ENCODE measurements at places on chromosomes 4 and X.

GRCh38 chrX:130680164-130681035 lies 222.6 kb downstream of the ENOX2 start:
- DNase-seq: no peak

- no peak for DNase-seq
Measured at GRCh38 chr4:125501090-125501489, 186.3 kb downstream of the FAT4 start.

DNA sequence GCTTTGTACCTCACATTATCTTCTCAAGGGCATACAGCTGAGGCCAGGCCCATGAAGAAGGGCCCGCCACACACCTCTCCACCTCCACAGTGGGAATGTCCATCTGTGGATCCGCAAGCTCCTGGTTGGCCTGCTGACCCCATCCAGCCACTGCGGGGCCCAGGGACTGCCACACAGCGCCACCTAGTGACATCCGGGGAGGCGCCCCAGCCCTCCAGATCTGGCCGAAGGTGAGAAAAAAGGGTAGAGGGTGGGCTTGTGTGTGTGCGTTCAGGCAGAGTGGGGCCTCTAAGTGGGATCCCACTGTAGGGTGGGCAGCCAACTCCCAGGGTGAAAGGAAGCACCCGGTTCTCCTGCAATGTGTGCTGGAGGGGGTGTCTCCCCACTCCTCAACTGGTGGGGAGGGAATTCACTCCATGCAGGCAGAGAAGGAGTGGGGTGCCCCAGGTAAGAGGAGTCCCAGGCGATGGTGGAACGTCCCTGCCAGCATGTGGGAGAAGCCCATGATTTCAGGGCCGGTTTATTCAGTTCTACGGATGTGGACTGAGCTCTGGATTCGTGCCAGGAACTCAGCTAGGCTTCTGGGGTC lies 117.3 kb downstream of the ENPP6 start:
- no peak for DNase-seq

DNA sequence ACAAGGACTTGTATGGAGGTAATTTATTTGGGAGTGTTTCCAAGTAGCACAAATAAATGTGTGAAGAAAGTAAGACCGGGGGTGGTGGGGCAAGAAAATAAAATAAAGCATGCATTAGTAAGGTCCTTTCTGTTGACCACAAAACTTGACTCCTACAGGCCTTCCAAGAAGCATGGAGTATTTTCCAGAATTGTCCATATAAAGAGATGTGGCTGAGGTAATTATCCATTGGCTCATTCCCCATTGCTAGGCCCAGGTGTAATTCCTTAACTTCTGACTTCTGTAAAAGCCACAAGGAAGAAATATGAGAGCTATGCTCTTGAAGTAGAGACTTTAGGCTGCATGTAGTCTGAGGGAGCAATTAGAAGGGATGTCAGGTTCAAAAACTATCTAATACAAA lies 430.5 kb upstream of the PABPC4L start:
- DNase-seq: no peak

- no peak for DNase-seq
Measured at GRCh38 chrX:132393485-132393884, 95.4 kb downstream of the MBNL3 start.

DNA sequence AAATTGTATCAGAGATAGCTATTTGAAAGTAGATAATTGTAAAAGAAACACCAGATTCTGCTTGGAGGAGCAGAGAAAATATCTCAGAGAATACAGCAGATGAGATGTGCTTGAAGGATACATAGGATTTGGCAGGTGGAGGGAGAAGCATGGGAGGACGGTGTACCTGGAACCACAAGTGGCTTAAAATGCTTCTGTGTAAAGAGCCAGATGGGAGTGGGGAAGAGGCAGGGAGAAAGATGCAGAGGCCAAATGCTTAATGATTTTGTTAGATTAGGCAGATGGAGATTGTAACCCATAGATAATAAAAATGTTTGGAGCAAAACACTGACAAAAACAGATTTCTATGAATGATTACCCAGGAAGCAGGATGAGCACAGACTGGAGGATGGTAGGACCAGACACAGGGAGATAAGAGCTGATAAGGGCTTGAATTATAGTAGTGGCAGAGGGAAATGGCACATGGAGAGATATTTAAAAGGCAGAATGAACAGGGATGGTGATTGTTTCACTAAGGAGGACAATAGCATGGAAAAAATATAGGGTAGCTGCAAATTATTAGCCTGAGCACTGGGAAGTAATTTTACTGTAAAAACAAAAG lies 145.7 kb upstream of the TBC1D9 start:
- DNase-seq: no peak

GRCh38 chr4:161133586-161134276 lies 1030.1 kb downstream of the FSTL5 start:
- DNase-seq: no peak

- no peak for DNase-seq
Measured at GRCh38 chr4:60579335-60579734, 620.8 kb upstream of the ADGRL3 start.

DNA sequence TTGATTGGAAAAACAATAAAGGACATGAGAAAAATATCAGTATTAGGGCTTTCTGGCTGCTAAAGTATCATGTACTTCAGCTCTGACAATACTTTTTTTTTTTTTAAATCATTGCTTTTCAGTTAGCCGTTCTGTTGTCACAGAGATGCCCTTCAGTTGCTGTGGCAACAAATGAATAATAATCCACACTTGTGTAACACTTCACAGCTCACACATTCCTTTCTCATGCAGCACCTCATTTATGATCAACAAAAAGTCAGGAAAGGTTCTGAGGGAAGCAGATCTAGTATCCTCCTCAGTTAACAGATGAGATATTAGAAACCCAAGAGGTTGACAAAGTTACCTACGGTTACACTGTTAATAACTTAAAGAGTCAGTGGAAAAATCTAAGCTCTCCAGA lies 444.2 kb upstream of the SLIT2 start:
- no peak for DNase-seq

DNA sequence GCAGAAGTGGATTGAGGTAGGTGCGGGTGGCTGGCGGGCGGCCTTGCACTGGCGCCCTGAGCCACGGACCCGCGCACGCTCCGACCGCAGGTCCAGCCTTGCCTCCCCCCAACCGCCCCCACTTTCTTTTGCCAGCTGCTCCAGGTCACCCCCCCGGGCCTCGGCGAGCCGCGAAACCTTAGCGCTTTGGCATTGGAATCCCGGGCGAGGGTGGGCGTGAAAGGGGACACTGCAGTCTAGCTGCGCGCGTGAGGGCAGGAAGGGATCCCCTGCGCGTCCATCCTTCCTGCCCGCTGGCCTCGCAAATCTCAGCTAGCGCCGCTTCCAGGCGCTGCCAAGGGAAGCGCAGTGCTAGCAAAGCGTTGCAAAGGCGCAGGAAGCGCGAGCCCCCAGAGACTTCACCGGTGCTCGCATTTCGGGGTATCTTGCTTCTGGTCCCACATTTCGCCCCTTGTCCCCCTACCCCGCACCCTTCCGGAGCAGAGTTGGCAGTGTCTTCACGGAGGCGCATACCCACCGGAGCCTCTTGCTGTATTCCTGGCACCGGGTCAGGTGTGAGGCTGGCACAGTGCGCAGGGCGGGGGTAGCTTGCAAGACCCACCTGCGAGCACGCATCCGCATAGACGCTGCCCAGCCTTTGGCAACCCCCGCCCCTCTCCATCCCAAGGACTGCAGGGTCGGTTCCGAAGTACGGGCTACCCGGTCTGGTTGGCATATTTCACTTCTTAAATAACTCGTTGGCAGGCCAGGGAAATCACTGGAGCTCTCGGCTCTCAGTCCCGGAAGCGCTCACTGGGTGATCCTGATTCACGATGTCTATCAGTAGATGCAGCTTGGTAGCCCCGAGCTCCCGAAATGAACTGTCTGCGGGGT lies 104.4 kb downstream of the UCHL1 start:
- no peak for DNase-seq

GRCh38 chr4:63619771-63620170 lies 789.5 kb downstream of the TECRL start:
- no peak for DNase-seq

DNA sequence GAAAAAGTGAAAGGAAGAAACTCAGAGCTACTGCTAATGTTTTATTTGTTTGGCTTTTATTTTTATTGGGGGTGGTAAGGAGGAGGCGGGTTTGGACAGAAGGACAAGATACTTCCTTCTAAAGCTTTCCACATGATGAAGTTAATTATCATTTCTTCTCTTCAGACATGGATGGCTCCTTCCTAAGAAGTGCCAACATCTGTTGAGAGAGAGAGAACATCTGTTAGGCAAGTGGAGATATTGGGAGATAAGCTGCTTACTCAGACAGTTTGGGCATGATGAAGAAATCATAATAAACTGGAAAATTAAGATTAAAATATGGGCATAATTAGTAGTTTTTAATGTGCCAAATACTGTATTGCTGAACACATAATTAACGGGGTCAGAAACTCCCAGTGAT lies 535.7 kb upstream of the INTU start:
- no peak for DNase-seq

- DNase-seq: no peak
Measured at GRCh38 chr4:146844761-146845160, 100.9 kb downstream of the TTC29 start.

GRCh38 chr4:52704133-52704532 lies 45.0 kb upstream of the USP46 start:
- no peak for DNase-seq

- no peak for DNase-seq
Measured at GRCh38 chr4:121072224-121073003, at the start of gene NDNF. NDNF (minus strand) TSS chr4:121072535; CDS start chr4:121045837, 26,698 bp downstream.

DNA sequence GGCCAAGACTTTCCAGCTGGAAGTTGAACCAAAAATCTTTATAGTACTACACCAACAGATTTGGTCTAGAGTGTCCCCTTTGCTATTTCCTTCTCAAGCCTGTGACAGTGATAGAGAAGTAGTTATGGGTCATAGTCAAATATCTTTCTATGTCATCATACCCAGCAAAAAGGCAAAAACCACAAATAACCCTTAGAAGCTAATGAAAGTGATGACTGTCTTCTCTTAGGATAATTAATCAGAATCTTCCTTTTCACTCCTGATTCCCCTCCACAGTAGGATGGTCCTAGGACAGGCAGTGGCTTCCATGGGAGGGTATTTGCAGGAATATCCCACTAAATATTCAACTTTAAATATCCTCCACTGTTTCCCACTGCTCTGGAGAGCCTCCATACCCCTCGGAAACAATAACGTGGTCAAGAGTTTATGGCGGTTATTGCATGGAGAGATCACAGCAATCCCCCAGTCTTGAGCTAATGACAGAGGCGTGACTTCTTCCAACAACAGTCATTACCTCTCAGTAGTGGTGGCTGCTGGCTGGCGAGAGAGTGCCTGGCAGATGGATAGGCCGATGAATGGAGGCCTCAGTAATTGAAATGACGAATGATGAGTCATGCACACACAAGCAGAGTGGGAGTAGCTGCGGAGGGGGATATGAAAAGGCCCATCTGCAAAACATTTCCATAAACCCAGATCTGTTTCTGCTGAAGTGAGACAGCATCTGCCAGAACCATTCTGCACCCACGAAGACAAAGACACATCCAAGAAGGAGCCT lies 154.9 kb downstream of the STK32B start:
- no peak for DNase-seq

DNA sequence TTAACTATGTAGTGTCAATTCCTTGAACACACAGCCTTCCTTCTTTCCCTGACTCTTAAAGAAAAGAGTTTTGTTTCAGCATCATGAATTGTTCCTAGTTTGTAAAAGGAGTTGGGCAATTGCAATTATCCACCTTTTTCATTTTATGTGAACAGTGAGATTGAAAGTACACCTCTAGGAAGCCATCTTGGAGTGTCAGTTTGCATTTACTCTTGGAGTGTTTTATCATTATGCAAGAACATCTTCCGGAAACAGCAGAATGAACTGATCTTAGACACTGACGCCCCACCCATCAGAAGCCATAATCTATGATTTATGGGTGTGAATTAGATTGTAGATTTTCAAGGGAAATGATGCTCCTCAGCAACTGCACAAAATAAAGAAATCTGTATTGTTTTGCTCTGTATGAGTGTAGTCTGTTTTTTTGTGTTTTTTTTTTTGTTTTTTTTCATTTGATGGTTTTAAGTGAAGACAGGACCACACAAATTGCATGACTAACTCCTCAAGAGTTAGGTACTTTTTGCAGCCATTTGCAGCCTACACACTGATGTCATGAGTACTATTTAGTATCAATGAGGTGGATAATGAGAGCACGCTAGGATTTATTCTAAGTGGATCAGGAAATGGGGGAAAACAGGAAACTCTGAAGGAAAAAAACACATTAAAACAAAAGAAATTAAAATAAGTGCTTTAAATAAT lies 19.5 kb upstream of the FGF2 start:
- no peak for DNase-seq

- DNase-seq: no peak
Measured at GRCh38 chr4:135281230-135281629, 1079.6 kb upstream of the PABPC4L start.

DNA sequence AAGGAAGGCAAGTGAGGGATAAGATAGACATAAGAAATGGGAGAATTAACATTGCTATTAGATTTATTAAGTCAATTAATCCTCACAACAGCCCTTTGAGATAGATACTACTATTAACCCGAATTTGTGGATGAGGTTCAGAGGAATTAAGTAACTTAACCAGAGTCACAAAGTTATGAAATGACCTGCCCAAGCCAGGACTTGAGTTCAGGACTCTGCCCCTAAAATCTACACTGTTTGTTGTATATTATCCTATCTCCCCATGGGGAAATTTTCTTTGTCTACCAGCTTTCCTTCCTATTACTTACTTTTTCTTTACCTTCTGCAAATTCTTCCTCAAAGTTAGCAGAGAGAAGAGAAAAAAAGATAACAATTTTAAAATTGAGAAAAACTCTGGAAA lies 33.4 kb upstream of the UBQLN2 start:
- no peak for DNase-seq

GRCh38 chr4:153579410-153579809 lies 104.7 kb upstream of the TLR2 start:
- no peak for DNase-seq

DNA sequence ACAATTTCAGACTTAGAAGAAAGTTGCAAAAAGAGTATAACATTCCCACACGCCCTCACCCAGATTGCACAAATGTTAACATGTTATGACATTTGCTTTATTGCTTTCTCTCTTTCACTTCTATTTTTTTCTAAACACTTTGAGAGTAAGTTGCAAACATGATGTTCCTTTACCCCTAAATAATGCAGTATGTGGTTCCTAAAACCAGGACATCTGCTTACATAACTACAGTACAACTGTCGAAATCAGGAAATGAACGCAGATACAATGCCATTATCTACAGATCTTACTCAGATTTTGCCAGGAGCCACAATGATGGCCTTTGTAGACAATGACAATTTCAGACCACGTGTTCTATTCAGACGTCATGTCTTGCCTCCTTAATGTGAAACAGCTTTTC lies 22.4 kb downstream of the SH3TC1 start:
- no peak for DNase-seq

- no peak for DNase-seq
Measured at GRCh38 chr4:36243355-36244256, 708 bp downstream of the ARAP2 start.

GRCh38 chr4:168553714-168554370 lies 57.0 kb downstream of the PALLD start:
- no peak for DNase-seq

All from cerebellar nuclear complex (tissue), 1 donor.